ENCODE measurements at places on chromosomes 13 and 19. TPM values are rescaled to one million over a fixed set of nuclear protein-coding genes. Genes with fewer than 3 reads are reported as not detected.

DNA sequence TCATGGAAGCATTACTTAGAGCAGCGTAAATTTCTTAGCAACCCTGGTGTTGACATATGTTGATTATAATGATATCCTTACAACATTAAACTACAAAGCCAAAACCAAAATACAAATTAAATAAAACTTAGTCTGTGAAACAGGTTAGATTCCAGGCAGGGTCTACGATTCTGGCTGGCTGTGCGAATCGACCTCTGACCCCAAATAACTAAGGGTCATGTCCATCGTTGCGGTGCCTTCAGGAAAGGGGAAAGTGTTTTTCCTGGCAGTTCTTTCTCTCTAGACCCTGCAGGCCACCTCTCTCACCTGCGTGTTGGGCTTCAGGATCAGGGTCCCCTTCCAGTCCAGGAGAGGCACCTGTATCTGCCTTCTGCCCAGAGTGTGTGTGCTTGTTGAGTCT is 66.2 kb downstream of the ATP11A start:
- no peak for DNase-seq

- no peak for DNase-seq
These were observed 2684.3 kb upstream of the PCDH20 start for GRCh38 chr13:64099994-64100393.

GRCh38 chr19:1134431-1134830 is 30.6 kb downstream of the GPX4 start:
- DNase-seq = no peak

DNA sequence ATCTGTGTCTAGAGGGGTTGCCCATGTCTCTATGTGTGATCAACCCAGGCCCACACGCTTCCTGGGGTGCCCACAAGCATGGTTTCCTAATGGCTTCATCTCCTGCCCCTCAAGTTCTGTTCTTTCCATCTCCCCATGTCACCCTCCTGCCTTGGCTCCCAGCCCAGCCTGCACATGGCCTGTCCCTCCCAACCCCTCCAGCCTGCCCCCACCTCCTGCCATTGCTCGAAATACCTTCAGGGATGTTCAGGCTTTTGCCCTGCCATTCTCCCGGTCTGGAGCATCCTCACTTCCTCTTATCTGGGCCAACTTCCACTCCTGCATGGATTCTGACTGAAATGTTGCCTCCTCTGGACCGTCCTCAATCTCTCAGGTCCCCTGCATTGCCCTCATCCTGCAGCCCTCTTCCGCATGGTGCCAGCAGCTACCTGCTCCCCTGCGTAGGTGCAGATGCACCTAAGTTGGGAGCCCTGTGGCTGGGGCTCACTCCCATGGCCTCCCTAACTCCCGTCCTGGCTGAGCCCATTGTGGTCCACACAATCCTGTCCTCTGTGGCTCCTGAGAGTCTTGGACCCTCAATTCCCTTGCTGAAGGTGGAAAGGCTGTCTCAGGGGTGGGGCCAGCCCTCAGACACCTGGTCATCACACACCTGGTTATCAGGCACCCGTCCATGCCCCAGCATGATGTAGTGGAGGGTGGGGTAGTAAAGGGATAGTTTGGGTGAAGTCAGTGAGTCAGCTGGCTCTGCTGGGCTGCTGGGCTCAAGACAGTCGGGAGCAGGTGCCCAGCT is 152.1 kb downstream of the URI1 start:
- no peak for DNase-seq

The ZNF665 gene
- total RNA-seq = 5.1 TPM

The CAB39L gene
- total RNA-seq = 7.4 TPM
